Stimulated activated CD4-positive, alpha-beta T cell treated with anti-CD3 and anti-CD28 coated beads, Interleukin-2, amount 100 ng/mL, for 24 hours (primary cell): ENCODE measurements at places on chromosomes 7 and 10.

DNA sequence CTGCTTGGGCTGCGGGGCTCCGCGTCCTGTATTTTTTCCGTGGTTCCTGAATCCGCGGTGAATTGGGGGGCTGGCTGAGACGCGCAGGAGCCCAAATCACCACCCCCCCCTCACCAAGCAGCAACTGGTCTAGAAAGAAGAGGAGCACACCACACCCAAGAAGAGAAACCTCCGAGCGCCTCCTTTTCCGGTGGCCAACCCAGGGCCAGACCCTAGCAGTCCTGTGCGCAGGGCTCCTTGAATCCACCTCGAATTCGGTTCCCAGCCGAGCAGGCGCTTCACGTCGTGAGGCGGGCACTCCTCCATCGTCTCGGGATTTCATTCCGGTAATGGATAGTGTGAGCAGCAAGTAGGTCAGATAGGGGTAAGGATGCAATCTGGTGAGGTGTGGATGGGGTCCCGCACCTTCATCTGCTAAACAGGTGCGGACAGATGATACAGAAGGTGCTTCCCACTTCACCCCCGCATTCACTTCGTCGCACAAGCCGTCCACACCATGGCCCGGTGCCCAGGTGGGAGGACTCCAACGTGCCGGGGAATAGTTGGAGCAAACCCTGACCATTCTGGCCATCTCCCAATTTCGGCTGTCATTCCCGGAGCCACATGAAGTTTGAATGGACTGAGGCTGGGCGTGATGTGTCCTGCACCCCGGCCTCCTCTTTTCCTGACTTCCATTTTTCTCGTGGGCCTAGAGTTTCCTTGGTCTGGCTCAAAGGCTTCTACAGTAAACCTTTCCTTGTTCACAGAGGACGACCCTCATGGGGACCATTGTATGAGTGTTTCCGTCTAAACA, 19.8 kb upstream of the ZNF273 start:
- no peak for DNase-seq

DNA sequence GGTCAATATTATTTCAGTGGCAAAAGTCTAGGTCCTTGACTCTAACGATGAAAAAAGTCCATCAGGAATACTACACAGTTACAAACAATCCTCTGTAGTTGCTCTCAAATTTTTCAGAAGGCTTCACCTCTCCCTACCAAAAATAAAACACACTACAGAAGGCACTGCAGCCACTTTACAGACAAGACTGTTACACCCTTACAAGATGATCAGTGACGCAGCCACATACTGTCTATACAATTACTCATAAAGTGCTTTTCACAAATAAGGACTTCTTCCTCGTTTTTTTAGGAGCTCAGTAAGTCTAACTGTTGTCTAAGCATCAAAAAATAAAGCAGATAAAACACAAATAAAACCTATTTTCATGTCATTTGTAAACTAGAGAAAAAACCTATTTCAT, 27.1 kb downstream of the NDUFB2 start:
- no peak for DNase-seq

GRCh38 chr10:16612115-16612980, 90.7 kb upstream of the C1QL3 start:
- no peak for DNase-seq

GRCh38 chr7:100167912-100168323, 499 bp downstream of the GAL3ST4 start:
- no peak for DNase-seq
